ENCODE measurements at places on chromosomes 4 and X. TPM values are rescaled to one million over a fixed set of nuclear protein-coding genes. Genes with fewer than 3 reads are reported as not detected.

The S100G gene
- not detected for total RNA-seq

The MAGED4B gene
- total RNA-seq: 16.9 TPM

The TCEAL2 gene
- not detected for total RNA-seq

The ZCCHC18 gene
- total RNA-seq: 0.29 TPM

The GAGE12E gene
- total RNA-seq: not detected

The CPZ gene
- total RNA-seq: 0.28 TPM

The SCML2 gene
- 6.8 TPM for total RNA-seq

The TCP11X2 gene
- total RNA-seq: not detected

The SLC10A7 gene
- total RNA-seq: 1.7 TPM

The CCKAR gene
- total RNA-seq: not detected

The CPLX1 gene
- total RNA-seq: 1.2 TPM

The FAM9C gene
- total RNA-seq: not detected

The HDX gene
- total RNA-seq: 4.3 TPM

The H2BW2 gene
- not detected for total RNA-seq

The VEGFC gene
- total RNA-seq: 11.2 TPM

The C4orf50 gene
- not detected for total RNA-seq

The SMIM10 gene
- total RNA-seq: not detected

The MCF2 gene
- total RNA-seq: not detected

The TRIML2 gene
- total RNA-seq: 45.0 TPM

The C4orf36 gene
- total RNA-seq: 1.4 TPM

The TRMT10A gene
- total RNA-seq: 4.1 TPM

The RAI2 gene
- total RNA-seq: not detected

The RRH gene
- not detected for total RNA-seq

The RXFP1 gene
- not detected for total RNA-seq

The ZFX gene
- total RNA-seq: 8.7 TPM

The PNMA6A gene
- total RNA-seq: 4.6 TPM

The GCNA gene
- total RNA-seq: 1.5 TPM

The ADAMTS3 gene
- not detected for total RNA-seq

The MAGEA12 gene
- 0.12 TPM for total RNA-seq

The MAGEB17 gene
- not detected for total RNA-seq
